ENCODE measurements at places on chromosomes 2 and 18.

DNA sequence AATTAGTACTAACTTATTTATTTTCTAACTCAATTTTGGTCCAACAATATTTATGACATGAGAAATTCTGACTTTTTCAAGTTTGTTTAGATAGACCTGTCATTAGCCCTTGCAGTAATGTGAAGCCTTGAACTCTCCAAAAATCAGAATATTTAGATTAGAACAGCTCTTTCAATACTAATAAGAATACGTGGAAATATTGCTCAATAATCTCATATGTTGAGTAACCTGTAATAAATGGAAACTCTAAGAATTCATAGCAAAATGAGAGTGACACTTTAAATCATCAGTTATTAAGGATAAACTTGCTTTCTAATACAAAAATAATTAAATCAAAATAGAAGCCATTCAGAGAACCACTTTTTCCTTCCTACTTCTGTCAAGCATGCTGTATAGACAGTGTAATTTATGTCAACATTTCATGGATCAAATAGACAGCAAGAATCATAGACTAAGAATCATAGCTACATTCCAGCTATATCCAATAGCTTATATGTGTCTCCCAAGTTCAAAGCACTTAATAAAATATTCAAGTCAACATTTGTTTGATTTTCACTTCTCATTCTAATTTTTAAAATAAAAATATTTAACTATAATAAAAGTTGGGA lies 710.3 kb upstream of the SOX11 start:
- no peak for DNase-seq

DNA sequence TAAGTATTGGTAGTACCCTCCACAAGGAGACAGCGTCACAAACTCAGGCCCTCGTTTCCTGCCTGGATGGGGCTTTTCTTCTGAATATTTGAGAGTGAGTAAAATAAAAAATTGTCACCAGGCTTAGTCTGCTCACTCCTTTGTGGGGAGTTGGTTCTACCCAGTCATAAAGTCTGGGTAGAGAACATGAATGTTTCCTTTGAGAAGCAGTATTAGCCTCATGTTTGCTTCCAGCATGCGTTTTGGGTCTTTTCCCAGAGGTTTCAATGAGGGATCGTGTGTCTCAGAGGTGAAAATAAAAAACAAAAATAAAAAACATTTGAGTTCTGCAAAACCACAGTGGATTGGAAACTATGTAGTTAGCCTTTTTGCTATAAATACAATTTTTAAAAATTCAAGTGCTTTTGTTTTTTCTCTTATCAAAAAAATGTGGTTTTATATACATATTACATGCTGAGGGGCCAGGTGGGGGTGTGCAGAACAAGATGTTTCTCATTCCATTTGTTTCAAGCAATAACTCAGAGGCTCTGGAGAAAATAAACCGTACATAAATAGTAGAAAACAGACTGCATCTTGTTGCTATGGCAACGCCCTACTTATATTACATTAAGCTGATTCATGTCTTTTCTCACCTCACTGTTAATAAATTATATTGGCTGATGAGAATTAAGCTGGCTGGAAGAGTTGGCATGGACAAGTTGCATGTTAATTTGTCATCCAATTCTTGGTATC lies 225.4 kb upstream of the FBXO11 start:
- no peak for DNase-seq

DNA sequence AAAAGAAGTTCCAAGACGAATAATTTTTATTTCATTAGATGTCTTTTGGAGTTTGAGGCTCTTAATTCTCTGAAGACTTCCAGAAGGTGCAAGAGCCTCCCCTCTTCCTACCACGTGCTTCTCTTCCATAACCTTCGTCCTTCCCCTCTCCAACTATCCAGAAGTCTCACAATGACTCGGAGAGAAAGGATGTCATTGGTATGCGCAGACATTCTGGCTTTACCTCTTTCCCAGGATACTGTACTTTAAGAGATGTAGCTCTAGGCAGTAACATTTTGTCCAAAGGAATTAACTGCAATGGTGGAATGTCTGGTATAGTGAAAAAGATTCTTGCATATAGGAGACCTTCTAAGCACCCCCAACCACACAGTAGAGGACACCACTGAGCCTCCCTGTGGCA lies 249.0 kb upstream of the OSR1 start:
- no peak for DNase-seq

DNA sequence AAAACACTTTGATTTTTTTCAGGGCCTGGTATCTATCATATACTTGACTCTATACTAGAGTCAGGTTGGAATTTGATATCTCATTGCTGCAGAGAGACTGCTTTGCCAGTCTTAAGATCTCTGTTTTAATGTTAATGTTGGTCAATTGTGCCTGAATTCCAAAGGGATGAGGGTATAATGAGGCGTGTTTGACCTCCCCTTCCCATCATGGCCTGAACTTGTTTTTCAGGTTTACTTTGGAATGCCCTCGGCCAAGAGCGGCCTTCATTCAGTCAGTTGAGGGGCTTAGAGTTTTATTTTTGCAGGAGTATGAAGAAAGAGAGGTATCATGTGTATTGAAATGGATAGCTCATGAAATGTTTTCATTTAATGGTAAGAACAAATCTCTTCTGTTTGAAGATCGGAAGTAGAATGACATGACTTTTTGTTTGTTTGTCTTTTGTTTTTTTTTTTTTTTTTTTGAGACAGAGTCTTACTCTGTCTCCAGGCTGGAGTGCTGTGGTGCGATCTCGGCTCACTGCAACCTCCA lies 119.0 kb downstream of the KIAA1328 start:
- no peak for DNase-seq

DNA sequence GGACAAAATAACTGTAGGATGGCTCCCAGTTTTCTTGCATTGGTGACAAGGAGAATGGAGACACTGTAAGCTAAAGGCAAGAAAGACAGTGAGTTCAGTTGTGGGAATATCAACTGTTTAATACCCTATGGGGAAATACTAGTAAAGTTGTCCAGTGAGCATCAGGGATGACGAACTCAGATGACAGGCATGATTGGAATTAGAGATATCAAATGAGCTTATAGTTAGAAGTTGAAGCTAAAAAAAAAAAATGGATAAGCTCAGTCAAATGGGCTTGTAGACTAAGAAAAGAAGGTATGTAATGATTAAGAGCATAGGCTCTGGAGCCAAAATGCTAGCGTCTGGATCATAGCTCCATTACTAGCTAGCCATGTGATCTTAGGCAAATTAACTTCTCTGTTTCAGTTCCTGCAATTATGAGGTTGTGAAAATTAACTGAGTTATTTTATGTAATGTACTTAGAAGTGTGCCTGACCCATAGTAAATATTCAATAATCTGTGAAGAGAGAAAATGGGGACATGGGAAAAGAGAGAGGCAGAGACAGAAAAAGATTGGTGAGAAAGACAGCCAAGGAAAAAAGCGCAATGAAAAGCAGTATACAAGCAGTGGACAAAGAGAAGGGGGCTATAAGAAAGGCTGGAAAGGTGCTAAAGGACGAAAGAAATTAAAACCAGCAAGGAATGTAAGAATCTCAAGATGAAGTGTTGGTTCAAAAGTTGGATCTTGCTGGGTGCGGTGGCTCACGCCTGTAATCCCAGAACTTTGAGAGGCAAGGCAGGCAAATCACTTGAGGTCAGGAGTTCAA lies 95.7 kb upstream of the SLC39A10 start:
- DNase-seq = no peak

GRCh38 chr2:88184762-88185161 lies 14.6 kb downstream of the THNSL2 start:
- no peak for DNase-seq

GRCh38 chr2:96326990-96327820 lies 2.1 kb downstream of the ITPRIPL1 start:
- no peak for DNase-seq

DNA sequence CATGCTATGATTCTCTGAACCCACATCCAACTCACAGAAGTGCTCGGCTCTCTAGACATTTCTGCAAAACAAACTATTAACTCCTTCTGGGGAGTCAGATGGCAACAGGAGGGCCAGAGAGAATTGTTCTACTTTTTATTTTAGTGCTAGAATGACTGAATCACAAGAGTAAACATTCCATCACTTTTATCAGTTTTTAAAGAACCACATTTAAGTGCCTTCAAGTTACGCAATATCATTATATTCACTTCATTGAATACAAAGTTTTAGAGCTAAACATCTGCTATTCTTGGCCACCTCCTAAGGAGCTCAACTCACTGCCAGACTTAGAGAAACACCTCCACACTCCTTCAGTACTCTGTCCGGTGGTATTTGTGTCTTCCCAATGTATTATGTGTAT lies 22.4 kb downstream of the B4GALT6 start:
- DNase-seq = no peak

DNA sequence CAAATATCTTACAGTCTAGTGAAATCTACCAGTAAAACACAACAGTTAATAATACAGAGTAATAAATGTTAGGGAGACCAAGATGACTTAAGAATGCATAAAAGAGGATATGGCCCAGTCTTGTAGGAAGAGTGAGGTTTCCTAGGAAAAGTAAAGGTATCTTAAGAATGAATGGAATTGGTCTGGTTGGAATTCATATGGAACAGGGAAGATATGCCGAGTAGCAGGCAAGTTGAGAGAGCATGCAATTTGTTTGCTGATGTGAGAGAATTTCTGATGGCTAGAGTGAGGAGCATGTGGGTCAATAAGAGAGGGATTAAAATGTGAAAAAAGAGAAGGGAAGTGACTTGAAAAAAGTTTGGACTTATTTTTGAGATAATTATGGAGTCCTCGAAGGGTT lies 512.9 kb upstream of the ZEB2 start:
- DNase-seq = no peak

- no peak for DNase-seq
Observed at GRCh38 chr2:21945658-21946057, 821.9 kb downstream of the TDRD15 start.

GRCh38 chr2:6181525-6181924 lies 489.3 kb downstream of the SOX11 start:
- DNase-seq = no peak

- no peak for DNase-seq
Observed at GRCh38 chr2:142673836-142674235, 203.6 kb upstream of the KYNU start.

DNA sequence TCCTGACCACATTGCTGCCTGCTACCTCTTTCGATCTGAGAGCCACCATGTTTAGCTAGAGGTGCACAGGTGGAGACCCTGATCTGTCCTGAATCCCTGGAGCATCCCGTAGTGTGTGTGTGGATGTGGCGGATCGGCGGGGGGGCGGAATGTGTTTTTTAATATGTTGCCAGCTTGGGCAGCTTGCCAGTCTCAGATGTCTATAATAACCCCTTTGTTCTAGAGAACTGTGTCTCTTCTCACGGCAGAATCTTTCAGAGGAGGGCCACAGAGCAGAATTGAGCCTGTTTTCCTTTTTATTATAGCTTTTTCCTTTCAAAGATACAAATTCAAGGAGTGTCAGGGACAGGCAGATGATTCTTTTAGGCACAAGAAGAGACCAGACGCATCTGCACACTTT lies 934.1 kb upstream of the KLHL29 start:
- DNase-seq = no peak

DNA sequence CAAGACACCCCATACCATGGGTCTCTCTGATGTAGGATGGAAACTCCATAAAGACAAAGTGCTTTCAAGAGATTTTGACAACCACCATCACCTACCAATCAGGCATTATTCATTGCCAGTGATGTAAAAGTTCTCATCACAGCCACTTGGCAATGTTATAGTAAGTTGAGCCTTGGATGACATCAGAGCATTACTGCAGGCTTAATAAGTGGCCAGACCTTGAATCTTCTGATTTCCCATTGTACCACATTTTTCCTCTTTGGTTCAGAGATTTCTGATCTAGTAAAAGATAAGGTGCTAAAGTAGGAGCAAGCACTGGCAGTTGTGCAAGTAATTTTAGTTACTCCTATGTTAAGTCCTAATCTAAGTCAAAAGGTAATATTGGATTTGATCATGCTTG lies 36.5 kb downstream of the OSR1 start:
- no peak for DNase-seq

GRCh38 chr18:31143025-31143424 lies 19.6 kb downstream of the DSC1 start:
- no peak for DNase-seq

DNA sequence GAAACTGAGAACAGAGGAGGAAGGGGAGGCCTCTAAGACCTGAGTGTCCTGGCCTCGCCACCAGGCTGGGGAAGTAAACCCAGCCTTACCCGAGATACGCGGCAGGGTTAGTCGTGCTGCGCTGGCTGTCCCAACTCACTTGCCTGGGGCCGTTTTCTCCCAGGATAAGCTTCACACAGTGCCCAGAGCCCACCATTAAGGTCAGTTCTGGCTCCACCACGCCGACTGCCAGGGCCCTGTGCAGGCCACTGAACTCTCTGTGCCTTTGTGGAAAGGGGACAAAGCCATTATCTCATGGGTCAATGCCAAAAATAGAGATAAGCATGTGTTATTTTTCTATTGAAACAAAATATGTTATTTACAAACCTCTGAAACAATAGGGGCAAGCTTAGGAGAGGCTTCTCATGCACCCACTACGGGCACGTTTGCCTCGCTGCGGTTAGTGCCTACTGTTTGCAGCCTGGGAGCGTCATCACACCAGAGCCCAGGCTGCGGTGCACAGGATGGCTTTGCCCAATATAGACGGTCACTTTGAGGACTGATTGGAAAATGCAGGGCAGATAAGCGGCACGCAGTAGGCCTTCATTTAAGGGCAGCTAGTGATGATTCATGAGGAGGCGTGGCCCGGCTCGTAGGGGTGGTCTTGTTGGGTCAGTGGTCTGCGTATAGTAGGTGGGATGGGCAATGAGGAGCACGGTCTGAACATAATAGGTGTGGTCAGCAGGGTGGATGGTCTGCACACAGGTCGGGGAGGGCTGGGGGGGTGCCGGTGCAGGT lies 242.1 kb downstream of the GLI2 start:
- DNase-seq = no peak

DNA sequence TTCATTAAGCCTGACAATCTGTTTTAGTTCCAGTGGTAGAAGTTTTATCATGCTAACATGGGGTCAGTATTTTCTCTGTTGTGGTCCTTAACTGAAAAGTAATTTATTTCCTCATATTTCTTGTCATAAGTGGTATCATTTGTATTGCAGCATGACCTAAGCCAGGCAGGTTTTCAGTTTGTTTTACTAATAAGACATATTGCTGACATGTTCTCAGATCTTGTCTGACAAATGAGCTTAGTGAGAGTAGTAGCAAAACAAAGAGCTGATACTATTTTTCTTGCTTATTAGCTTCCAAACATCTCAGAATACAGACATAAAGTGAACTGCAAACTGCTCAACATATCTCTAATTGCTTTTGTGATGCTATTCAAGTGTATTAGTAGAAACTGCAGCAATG lies 293.6 kb downstream of the DSEL start:
- no peak for DNase-seq

- no peak for DNase-seq
Observed at GRCh38 chr2:99425022-99425421, 64.8 kb downstream of the REV1 start.

- DNase-seq = peak; percentile 78
Observed at GRCh38 chr2:190791347-190791975, 89.2 kb upstream of the GLS start.

GRCh38 chr2:239004274-239005015 lies 156.6 kb downstream of the TWIST2 start:
- no peak for DNase-seq

DNA sequence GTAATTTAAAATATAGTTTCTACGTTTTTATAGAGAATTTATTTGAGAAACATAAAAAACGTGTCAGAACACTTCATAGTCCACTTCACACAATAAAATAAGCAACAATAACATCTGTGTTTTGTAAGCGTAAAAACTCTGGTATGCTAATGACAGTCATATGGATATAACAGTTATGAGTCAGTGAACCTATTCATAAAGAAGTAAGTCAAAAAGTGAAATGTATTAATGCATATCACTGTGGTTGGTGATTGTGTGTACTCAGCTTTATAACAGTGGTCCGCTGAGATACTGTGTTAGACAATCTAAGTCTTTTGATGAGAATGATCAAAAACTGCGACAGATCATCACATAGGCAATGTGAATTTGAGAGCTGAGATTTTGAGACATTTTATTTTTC lies 153.2 kb downstream of the WDR7 start:
- DNase-seq = no peak
